CD4-positive, alpha-beta T cell treated with Interleukin-12 subunit alpha and Interleukin-12 subunit beta, for 1 hour (primary cell): ENCODE measurements at places on chromosomes 5 and 9.

GRCh38 chr5:175590471-175590881 lies 67.4 kb upstream of the HRH2 start:
- DNase-seq, result no peak

GRCh38 chr5:35898952-35899660 lies 39.3 kb downstream of the CAPSL start:
- DNase-seq, result no peak

GRCh38 chr9:25481372-25481771 lies 196.9 kb downstream of the TUSC1 start:
- no peak for DNase-seq

DNA sequence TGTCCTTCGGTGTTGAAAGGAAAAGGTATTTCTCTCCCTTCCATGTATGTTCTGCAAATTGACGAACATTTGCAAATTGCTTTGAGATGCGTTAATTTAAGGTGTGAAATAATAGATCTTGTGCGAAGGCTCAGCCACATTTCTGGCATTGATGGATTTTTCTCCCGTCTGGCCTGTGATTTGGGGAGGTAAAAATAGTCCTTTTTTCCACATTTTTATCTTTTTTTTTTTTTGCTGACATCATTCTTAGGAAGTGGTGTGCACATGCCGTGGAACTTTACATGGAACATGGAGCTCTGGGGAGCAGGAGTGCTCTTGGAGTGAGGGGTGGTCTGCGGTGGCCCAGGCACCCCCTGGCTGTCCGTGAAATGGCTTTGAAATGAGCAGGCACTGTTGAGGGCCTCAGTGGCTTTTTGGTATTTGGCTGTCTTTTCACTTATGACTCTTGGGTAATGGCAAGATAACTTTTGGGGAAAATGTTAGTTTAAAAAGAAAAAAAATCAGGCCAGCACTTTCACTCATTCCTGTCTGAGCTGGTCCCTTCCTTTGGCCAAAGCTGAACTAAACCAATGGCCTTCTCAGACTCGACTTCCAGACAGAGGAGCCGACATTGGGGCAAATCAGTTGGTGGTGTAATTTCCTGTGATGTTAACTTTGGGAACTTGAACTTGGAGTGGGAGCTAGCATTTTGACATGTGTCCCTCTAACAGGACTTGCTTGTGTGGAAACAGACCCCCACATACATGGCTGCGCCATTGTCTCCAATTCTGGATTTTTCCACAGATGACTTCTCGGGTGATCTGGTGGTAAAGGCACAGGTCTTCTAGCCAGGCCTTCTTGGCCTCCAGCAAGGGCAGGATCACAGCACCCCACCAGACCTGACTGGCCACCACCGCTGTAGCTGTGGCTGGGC lies 4.2 kb downstream of the NEK6 start:
- DNase-seq, result no peak

DNA sequence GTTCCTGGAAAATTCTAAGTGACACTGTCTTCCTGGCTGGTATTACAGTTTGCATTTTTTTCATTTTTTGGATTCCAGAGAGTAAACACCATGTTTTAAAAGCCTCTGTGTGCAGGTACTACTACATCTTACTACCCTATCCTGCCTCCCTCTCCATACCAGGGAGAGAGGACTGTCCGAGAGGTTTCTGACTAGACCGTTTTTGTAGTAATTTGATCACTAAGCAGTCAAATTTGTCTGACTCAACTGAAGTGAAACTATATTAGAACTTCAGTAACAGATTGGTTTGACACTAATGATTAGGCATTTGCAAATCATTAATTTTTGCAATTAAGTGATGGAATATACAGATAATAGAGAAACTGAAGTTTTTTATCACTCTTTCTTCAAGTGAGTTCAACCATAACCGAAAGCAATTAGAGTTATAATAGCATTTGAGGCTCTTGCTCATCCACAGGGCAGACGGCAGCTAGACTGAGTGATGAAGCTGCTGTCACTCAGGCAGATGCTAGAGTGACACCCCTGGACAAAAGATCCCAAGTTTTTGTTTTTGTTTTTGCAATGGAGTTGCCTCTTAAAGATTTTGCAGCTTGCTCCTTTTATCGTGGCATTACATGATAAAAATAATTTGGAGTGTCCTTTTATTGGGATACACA lies 44.3 kb downstream of the SMARCA2 start:
- no peak for DNase-seq

GRCh38 chr5:36174119-36174518 lies 22.2 kb downstream of the SKP2 start:
- DNase-seq, result no peak

DNA sequence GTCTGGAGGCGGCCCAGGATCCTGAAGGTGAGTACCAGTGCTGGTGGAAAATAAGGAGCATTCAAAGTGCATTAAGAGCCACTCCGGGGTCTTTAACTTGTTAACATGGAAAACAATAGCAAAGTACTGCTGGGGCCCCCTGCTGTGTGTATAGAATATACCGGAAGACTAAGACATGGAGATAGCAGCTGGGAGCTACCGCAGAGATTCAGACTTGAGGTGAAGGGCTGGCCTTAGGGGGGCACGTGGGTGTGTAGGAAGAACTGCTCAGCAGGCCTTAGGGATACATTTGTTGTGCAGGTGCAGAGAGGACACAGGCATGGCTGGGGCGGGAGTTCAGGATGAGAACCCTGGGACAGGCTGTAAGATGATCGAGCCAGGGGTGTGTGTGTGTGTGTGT lies 1.2 kb upstream of the DMRT1 start:
- DNase-seq, result no peak

GRCh38 chr5:137858223-137858916 lies 9.3 kb upstream of the MYOT start:
- DNase-seq, result no peak

- DNase-seq, result no peak
These were observed 6.6 kb upstream of the XPA start for GRCh38 chr9:97703437-97704344.

GRCh38 chr9:135224286-135224877 lies 136.9 kb downstream of the OLFM1 start:
- DNase-seq, result no peak

- DNase-seq, result no peak
These were observed 143.8 kb downstream of the PALM2AKAP2 start for GRCh38 chr9:109923806-109924205.

DNA sequence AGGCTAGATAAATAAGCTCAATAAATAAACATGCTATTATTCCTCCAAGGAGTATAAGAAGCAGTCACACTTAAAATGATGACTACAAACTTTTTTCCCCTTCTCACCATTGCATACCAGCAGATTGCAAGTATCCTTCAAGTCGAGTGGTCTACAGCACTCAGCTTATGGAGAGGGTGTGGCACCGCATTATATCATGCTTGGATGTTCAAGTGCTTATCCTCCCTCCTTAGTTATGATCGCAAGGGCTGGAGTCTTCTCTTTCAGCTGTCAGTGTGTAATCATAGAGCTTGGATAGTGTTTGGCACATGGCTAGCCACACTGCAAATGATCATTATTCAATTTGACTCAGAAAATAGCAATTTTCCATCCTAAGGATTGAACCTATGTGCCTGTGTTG lies 124.0 kb downstream of the CARTPT start:
- no peak for DNase-seq

GRCh38 chr5:124744170-124744971 lies 2.1 kb downstream of the ZNF608 start:
- no peak for DNase-seq

DNA sequence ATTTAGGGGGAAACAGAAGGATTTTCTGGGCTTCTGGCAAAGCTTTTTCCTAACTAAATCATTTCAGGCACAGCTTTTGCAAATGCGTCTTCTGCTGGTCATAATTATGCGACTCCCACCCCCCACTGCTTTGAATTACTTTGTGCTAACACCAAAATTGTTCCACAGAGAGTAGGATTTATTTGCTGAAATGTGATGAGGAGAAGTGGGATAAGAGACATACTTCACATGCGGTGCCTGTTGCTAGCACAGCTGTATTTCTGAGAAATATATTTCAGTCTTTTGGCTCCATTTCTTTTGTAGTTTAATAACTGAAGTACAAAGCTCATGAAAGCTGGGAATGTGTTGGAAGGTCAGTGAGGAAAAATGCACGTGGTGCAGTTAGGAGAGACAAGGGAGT lies 83.2 kb upstream of the TAS2R1 start:
- DNase-seq, result no peak

DNA sequence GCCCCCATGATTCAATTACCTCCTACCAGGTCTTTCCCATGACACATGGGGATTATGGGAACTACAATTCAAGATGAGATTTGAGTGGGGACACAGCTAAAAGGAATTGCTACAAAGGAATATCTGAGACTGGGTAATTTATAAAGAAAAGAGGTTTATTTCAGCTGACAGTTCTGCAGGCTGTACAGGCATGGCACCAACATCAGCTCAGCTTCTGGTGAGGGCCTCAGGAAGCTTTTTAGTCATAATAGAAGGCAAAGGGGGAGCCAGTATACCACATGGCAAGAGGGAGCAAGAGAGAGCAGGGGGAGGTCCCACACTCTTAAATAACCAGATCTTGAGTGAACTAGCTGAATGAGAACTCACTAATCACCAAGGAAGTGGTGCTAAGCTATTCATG lies 11.2 kb upstream of the ALDOB start:
- no peak for DNase-seq

DNA sequence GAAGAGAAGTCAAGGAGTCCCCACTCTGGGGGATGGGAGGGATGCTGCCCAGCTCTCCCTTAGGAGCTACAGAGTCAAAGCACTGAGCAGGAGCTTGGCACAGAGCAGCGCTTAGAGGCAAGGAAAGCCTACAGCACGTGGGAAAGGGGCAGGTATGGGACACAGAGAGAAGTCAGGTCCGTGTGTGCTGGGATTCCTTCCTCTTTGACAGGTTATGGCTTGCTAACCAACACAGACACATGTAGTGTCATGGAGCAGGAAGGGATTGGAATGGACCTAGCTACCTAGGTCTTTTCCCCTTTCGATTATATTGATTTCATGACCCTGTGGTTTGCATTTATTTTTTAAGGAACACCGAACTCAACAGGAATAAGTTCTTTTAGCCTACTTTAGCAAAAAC lies 208.5 kb upstream of the TUT7 start:
- DNase-seq, result no peak

- no peak for DNase-seq
These were observed 20.1 kb downstream of the SREK1 start for GRCh38 chr5:66164044-66164790.

DNA sequence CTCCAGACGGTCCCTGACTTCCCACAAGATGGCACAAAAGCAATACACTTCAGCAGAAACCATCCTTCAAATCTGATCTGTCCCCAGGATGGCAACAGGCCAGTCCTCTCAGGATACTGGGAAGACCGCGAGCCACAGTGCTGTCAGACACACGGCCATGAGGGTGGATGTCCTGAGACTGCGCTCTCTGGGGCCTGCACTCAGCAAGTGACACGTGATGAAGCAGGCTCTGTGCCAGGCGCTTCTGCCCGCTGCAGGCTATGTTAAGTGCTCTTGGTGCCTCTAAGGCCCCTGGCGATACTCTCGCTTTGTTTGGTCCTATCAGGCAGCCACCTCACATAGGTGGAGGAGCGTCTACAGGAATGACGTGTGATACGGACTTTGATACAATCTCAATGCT lies 7.1 kb downstream of the BRD9 start:
- DNase-seq, result no peak
